ENCODE measurements at places on chromosomes 11 and 22. TPM values are rescaled to one million over a fixed set of nuclear protein-coding genes. Genes with fewer than 3 reads are reported as not detected.
A peak's percentile ranks its signal among the peaks of the same experiment; 100 is the strongest.

- no peak for DNase-seq
These were observed 28.9 kb downstream of the CARD18 start for GRCh38 chr11:105110688-105111030.

DNA sequence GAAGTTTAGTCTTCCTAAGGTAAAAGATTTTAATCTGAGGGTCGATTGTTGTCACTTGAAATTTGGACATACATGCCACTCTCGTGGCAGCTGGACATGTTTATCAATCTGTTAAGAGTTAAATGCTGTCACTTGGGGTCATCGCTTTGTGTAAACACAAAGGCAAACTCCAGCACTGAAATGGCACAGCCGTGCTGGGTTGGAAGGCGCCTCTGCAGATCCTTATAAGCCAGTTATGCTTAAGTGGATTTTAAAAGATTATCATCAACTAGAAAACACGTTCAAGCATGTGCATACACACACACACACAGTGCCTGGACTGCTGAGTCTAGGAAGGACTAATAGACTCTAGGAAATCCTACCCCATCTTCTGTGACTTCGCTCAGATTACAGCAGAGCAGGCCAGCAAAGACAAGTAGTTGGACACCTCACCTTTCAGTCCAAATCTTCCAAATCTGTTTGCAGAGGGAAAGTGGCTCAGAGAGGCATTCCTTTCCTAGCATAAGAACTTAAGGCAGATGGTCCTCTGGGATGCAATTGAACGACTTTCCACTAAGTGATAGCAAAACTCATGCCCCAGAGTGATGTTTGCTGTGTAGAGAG, 83.7 kb downstream of the CACNG2 start:
- DNase-seq: no peak

DNA sequence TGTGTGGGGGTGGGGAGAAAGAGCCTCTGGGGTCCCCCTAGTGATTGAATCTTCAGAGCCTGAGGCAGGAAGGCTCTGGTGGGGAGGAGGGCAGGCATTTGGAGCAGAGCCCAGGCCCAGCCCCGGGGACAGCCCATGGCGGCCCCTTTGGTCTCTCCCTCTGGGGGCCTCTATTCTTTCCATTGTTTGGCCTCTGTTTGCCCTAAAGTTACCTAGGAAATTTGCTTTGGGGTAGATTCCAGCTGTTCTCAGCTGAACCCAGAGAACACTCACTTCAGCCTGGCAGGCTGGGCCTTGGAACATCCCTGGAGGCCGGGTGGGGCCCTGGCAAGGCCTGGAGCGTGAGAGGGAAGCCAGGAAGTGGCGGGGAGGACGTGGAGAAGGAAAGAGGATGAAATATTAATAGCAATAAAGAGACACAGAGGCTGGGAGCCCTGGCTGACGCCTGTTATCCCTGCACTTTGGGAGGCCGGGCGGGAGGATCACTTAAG, 22.9 kb upstream of the A4GALT start:
- DNase-seq: peak; percentile 94

DNA sequence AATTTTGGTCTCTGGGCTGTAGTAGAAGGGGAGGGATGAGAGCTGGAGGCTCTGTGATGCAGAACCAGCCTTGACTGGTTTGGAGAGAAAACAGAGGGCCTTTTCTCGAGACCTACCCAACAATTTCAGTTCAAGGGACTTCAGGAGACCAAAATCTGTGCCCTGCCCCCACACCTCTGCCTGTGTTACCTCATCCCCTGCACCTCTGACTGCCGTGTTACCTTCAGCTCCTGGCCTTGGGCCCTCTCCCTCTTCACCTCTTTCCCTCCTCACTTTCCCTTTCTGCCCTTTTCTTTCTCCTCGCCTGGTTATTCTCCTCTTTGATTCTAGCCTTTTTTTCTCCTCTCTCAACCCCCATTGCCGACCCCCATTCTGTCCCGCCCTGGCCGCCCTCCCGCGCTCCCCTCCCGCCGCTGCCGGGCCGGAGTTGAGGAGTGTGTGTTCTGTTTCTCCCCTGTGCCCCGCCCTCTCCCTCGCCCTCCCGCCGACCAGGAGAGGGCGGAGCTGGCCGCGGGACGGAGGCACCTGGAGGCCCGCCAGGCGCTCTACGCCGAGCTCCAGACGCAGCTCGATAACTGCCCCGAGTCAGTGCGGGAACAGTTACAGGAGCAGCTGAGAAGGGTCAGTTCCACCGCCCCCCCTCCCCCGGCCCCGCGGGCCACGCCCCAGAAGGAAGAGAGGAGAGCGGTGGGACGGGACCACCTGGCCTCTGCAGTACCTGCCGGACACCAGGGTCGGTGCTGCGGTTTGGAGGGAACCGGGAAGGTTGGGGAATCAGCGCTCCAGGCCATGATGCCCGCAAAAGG, 27.2 kb downstream of the PHLDB1 start:
- DNase-seq: peak; percentile 90

DNA sequence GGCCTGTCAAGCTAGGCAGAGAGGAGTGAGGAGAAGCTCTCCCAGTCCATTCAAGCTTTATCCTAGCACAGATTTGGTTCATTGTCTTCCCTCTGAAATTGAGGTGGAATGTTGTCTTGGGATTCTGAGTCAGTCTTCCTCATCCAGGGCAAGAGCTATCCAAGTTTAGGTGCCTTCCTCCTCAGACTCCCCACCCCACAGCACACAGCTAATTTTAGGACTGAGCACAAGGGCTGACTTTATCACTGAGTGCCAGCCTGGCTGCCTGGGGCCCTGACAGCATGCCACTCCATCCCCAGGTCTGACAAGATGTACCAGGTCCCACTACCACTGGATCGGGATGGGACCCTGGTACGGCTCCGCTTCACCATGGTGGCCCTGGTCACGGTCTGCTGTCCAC, 2.6 kb downstream of the PGAP2 start:
- DNase-seq: no peak

GRCh38 chr22:39905687-39906086, 4.8 kb downstream of the GRAP2 start:
- DNase-seq: no peak

GRCh38 chr11:71423181-71423790, 24.9 kb downstream of the DHCR7 start:
- no peak for DNase-seq

DNA sequence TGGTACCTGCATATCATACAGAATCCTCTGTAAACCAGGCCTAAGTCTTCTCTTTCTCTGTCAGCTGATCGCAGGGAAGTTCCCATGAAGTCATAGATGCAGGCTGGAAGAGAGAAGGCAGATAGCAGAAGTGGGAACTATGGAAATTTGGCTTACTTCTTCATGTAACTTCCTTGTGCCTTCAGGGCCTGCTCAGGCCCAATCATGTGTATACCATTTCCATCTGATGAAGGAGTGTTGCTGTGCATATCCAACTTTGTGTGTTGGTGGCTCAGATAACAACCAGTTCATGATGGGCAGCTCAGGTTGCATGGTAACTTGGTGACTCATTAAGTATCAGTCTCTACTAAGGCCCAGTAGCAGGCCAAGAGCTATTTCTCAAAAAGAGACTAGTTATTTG, 53.1 kb upstream of the CEP295 start:
- DNase-seq: no peak

GRCh38 chr22:50082961-50083461, 2.2 kb downstream of the MLC1 start:
- no peak for DNase-seq

The APOBEC3G gene
- polyA plus RNA-seq: 1.1 TPM

The MMP13 gene
- not detected for polyA plus RNA-seq

DNA sequence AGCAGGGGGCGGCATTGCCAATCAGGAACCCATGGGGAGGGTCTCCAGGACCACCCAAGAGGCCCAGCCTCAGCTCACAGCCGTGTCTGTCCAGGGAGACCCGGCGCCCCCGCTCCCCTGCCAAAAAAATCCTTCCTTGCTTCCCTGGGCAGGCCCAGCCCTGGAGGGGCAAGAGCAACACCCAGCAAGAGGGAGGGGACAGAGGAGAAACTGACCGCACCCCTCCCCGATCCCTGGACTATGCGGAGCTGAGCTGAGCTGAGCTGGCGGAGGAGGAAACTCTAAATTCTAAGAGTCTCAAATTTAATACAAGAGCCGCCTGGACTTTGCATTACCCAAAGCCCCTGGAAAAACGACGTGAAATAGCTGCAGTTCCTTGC, 52.0 kb upstream of the SHISAL1 start:
- DNase-seq: peak; percentile 34

GRCh38 chr11:17992916-17993315, 19.9 kb downstream of the SERGEF start:
- DNase-seq: no peak

The HEPN1 gene
- polyA plus RNA-seq: not detected

GRCh38 chr11:77207019-77207485, 79.0 kb downstream of the MYO7A start:
- no peak for DNase-seq

DNA sequence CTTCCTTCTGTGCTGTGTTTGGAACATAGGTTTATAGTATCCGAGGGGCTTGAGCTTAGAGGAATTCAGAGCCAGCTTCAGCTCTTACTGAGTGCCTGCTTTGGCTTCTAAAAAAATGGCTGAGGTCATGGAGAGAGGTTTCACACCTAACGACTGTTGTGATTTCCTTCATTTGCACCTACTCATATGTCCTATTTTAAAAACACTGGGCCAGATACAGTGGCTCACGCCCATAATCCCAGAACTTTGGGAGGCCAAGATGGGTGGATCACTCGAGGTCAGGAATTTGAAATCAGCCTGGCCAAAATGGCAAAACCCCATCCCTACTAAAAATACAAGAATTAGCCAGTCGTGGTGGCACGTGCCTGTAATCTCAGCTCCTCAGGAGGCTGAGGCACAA, 38.3 kb upstream of the SYT13 start:
- DNase-seq: no peak

- DNase-seq: no peak
These were observed 94.4 kb upstream of the ALX4 start for GRCh38 chr11:44404301-44404700.

GRCh38 chr11:123580557-123581275, 73.7 kb downstream of the SCN3B start:
- DNase-seq: peak; percentile 49

GRCh38 chr22:38469306-38469781, 1.4 kb downstream of the KDELR3 start:
- DNase-seq: no peak

- DNase-seq: peak; percentile 87
These were observed 33.0 kb downstream of the YWHAH start for GRCh38 chr22:31977141-31977841.

The ENTHD1 gene
- not detected for polyA plus RNA-seq

DNA sequence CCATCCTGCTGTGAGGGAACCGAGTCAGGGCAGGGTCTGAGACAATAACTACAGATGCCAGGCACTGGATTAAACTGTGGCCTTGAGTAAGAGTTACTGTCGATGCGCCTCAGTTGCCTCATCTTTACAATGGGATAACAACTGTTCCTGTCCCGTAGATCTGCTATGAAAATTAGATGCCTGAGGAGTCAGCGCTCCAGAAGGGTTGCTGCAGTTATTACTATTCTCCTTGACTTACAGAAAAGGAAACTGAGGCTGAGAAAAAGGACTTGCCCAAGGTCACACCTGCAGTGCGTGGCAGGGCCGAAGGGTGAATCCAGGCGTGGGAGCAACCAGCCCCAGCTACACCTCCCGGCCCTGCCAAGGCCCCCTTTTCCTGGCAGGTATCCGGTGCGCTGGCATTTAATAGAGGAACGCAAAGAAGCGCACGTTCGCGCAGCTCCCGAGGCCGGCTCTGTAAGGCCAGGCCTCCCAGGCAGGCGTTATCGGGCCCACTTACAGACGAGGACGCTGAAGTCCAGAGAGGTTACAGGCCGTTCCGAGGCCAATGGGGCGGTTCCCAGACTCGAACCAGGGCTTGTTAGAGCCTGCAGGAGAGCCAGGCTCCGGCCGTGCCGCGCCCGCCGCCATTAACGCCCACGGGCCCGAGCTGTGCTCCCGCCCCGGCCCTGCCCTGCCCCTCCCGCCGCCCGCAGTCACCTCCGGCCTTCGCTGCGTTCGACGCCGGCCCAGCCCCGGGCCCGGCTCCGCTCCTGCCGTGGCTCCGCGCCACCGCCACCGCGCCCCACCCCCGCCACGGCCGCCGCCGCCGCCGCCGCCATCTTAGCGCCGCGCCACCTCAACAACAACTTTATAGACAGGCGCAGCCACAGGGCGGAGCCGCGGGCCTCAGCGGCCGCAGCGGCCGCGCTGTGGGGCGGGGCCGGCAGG, at the start of gene C11orf68:
TSS of gene C11orf68 (minus strand) at position 852 of the 930 bp plus-strand sequence. CDS start at position 821, 31 bp downstream.
- no peak for DNase-seq

- no peak for DNase-seq
These were observed 197.3 kb upstream of the FOLH1 start for GRCh38 chr11:49405743-49406142.

GRCh38 chr11:72833811-72834493, 19.7 kb downstream of the ATG16L2 start:
- no peak for DNase-seq

DNA sequence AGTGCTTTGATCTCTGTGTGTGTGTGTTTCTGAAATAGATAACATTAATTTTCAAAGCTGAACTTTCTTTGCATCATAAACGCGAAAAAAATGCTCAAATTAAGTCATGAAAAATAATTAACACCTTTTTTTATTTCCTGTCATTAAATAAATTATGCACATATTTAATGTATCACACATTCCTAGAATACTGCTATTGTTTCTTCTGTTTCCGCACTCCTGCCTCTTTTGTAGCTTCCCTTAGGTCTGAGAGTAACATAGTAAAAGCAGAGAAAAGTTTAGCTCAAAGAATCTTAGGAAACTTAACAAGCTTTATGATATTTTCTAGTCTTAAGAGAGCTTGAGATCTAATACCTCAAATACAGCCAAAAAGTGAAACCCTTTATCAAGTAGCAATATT, 504.2 kb downstream of the JRKL start:
- DNase-seq: no peak

- DNase-seq: no peak
These were observed 1.8 kb downstream of the TMEM86A start for GRCh38 chr11:18700375-18700774.

DNA sequence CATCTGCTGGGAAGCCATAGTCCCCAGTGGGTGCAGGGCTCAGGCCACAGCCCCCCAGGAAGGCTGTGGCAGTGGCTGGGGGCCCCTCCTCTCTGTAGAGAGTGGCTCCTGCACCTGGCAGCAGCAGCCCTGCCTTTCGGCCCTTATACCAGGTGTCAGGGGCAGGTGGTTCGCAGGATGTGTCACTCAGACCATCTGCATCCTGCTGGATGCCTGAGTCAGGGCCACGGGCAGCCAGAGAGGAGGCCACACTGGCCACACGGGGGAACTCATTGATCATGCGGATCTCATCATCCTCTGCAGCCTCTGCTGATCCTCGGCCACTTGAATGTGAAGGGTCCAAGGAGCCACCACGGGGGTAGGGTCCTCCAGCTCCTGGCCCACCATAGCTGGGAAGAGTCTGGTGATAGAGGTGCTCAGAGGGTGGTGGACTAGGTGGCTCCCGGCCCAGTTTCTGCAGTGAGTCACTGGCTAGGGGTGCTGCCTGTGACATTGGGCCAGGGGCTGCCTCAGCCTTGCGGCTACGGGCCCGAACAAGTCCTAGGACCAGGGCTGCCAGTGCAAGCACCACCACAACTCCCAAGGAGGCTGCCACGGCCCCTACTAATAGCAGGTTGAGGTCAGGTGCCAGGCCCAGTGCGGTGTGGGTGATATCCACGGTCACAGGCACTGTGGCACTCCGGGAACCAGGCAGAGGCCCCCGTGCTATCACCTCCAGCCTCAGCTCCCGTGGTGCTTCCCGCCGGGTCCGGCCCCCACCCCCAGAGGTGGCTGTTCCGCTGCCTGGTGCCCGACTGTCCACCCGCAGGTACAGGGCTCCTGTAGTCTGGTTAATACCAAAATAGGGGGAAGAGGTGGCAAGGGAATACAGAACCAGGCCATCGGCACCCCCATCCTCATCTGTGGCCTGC, 3.3 kb upstream of the TPP1 start:
- DNase-seq: no peak

- no peak for DNase-seq
These were observed 93.7 kb downstream of the STIM1 start for GRCh38 chr11:3949125-3949524.

The CBLIF gene
- polyA plus RNA-seq: not detected

The CD3E gene
- polyA plus RNA-seq: 0.22 TPM

Measured in psoas muscle (tissue), 8 donors.